Fibroblast of pulmonary artery (primary cell): ENCODE measurements at places on chromosomes 16 and 17.

GRCh38 chr16:88378401-88378800 is 4.4 kb upstream of the ZNF469 start:
- DNase-seq, result no peak

DNA sequence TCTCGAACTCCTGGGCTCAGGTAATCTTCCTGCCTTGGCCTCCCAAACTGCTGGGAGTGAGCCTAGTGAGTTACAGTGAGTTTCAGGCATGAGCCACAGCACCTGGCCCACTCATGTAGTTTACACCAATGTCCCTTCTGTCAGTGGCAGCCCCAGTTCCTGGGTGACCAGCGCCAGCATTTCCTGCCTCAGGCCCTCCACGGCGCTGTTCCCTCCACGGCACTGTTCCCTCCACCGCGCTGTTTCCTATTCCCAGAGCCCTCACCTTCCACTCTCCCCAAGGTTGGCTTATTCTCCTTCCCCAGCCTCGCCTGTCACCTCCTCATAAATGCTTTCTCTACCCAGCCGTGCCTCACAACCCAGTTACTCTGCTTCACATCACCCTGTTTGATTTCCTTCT is 32.6 kb downstream of the ITGAE start:
- no peak for DNase-seq

DNA sequence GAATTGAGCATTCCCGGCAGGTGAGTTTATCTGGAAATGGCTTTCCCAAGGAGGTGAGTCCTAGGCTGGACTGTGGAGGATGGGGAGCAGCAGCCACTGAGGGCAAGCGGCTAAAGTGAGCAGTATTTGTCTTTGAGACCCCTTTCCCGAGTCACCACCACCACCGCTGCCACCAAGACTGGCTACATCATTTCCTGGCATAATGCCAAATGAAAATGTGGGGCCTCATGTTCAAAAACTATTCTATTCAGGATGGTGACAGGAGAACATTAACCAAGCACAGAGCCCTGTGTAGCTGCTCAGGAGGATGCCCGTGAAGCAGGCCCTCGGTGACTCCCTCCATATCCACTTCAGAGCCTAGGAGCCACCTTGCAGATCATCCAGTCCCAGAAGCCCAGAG is 46.0 kb downstream of the NOG start:
- no peak for DNase-seq

DNA sequence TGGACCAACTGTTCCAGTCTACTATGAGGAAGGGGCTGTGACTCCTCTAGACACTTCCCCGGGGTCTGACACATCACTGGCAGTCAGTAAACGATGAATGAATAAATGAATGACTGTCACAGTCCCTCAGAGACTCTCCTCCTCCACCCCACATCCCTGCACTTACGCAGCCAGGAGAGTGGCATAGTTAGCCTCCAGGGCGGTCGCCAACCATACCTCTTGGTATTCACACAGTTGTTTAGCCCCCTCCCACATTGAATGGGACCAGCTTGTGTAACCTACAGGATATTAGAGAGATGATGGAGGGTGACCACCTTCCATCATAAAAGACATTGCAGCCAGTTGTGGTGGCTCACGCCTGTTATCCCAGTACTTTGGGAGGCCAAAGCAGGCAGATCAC is 25.7 kb downstream of the UBALD1 start:
- no peak for DNase-seq

DNA sequence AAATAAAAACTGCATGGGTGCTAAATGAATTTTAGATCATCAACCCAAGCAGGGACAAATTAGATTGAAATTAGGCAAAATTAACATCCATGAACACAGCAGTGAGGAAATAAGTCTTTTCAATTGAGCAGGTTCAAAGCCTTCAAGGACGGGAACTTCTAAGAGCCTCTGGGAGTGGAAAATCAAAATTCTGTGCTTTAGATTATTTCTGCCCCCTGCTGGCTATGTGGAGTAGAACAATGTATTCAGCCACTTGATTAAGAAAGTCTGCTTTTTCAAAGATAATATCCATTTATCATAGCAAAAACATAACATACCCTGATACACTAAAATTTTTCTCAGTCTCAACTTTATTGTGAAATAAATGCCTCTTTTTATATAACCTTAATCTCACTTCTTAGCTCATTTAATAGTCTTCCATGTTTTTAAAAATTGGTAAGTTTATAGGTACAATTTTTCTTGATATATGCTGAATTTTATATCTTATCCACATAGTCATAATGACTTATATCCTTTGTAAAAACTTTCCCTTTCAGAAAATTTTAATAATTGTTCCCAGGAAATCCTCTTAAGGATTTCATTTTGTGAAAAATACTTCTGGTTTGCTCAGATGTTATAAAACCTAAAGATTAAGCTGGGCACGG is 28.1 kb upstream of the NOL11 start:
- DNase-seq, result peak; percentile 83
